Urothelium cell line (cell line): ENCODE measurements at places on chromosomes 16 and 17.
A peak's percentile ranks its signal among the peaks of the same experiment; 100 is the strongest.

DNA sequence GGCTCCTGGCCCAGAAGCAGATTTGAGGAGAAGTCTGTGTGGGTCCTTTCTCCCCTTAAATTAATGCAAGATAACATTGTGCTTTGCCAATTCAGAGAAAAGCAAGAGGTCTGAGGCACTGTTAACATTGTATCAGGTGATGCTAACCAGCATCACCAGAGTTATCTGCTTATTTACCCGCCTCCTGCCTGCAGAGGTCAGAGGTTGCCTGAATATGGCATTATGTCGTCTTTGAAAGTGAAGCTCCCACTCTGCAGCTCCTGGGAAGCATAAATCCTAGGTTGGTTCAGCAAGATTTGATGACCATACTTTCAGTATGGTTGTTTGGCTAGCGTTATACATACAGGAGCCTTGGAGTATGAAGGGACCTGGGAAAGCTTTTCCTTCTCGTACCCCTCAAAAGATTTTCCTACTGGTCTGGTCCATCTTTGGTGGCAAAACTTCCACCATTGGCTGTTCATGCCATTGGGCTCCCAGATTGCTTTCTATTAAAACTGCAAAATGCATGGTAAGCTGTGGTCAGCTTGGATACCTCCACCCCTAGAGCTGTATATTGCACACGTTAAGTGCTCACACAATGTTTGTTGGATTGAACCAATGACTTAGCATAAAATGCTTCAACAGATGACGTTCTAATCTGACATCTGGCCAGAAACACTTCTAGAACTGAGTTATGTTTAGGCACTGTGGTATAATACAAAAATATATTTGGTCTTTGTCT, 24.1 kb downstream of the CHD9 start:
- DNase-seq, result no peak

DNA sequence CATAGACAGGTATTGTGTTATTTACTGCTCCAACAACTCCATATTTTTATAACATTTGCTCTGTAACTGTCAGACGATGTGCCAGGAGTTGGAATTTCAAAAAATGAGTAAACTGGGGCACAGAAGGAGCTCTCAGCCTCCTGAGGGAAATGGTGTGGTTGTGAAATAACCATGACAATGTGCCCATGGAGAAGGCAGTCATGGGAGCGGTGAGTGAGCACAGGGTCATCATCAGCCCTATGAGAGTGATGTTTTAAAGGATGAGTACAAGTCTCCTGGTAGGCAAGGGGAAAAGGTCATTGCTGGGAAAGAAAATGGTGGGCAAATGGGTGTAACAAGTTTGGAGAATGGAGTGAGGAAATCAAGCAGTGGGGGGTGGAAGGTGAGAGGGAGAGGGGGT, 115.0 kb upstream of the SEC14L1 start:
- DNase-seq, result no peak

DNA sequence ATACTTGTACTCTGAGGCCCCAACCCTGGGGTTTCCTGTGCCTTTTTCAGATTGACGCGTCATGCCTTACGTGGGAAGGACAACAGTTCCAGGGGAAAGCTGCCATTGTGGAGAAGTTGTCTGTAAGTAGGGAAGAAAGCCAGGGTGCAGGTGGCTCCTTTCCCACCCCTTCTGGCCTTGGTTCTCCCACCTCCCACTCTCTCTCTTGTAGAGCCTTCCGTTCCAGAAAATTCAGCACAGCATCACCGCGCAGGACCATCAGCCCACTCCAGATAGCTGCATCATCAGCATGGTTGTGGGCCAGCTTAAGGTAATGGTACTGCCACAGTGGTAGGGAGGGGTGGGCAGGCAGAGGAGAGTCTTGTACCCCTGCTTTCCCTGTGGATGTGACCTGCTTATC, 4.6 kb upstream of the EDC4 start:
- no peak for DNase-seq

DNA sequence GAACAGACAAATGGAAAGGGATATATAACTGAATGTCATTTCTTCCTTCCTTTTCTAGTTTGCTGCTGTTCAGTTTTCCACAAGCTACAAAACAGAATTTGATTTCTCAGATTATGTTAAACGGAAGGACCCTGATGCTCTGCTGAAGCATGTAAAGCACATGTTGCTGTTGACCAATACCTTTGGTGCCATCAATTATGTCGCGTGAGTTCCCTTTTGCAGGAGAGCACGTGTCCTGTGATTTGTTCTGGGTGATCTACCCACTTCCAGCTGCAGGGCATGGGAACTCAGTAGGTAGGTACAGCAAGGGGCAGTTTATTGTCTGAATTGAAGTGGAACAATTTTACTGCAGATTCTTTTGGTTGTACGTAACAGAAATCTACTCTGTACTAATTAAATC, 8.8 kb downstream of the ITGAL start:
- no peak for DNase-seq

DNA sequence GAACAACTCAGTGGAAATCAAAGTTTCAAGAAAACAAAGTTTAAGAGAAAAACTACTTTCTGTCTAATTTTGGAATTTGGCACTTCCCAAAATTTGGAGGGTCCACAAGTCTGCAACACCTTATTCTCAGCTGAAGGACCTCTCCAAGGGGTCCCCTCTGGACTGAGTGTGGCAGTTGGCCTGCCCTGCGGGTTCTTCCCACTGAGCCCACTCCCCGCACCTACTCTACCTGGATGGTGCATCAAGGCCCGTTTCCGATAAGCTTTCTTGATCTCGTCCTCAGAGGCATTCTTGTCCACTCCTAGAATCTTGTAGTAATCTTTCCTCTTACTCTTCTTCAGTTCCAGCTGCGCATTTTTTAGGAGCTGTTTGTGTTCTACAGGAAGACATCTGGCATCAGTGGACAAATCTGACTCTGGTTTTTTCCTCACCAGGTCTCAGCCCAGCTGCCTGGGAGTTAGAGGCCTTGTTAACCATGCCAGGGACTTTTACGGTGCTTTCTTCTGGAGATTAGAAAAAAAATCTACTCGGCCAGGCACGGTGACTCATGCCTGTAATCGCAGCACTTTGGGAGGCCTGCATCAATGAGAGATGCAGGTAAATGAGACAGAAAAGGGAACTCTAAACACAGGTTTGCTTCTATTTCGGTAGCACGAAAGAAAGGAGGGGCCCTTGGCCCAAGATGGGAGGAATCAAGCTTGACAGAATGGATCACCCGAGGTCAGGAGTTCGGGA, 15.6 kb downstream of the CNP start:
- no peak for DNase-seq

GRCh38 chr17:82435103-82435502, 15.4 kb downstream of the CYBC1 start:
- no peak for DNase-seq

GRCh38 chr17:18121144-18121910, 12.8 kb downstream of the MYO15A start:
- no peak for DNase-seq

- DNase-seq, result no peak
These were observed 130.9 kb upstream of the FOXF1 start for GRCh38 chr16:86379505-86379846.

DNA sequence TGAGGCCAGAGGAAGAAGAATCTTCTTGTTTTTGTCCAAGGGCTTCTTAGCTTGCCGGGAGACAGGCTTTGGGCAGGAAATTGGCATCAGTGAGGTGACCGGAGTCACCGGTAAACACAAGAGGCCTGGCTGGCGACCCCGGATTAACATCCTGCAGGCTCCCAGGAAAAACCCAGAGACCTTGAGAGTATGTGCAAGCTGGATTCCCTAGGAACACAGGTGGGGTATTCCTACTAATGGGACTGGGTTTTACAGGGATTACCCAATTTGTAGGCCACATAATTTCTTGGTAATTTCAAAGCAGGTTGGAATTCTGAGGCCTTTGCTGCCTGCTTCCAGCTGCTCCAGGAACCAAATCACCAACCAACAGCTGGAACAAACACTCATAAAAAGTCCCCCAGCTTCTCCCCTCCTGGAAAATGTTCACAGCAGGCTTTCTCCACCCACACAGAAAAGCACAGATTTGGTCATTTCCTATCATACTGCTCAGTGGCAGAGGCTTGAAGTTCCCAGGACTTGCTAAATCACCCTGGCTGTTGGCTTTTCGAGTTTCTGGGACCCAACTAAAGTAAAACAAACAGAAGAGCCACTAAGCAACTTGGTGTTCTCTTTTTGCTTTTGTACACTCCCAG, 258.8 kb downstream of the IRF8 start:
- DNase-seq, result no peak

GRCh38 chr16:88530858-88531203, 39.4 kb upstream of the ZC3H18 start:
- DNase-seq, result no peak

GRCh38 chr16:31430380-31431052, 2.4 kb upstream of the COX6A2 start:
- no peak for DNase-seq

GRCh38 chr16:49545741-49546448, 172.3 kb downstream of the C16orf78 start:
- no peak for DNase-seq

GRCh38 chr17:77145612-77146245, 5.0 kb downstream of the SEC14L1 start:
- DNase-seq, result peak; percentile 53

DNA sequence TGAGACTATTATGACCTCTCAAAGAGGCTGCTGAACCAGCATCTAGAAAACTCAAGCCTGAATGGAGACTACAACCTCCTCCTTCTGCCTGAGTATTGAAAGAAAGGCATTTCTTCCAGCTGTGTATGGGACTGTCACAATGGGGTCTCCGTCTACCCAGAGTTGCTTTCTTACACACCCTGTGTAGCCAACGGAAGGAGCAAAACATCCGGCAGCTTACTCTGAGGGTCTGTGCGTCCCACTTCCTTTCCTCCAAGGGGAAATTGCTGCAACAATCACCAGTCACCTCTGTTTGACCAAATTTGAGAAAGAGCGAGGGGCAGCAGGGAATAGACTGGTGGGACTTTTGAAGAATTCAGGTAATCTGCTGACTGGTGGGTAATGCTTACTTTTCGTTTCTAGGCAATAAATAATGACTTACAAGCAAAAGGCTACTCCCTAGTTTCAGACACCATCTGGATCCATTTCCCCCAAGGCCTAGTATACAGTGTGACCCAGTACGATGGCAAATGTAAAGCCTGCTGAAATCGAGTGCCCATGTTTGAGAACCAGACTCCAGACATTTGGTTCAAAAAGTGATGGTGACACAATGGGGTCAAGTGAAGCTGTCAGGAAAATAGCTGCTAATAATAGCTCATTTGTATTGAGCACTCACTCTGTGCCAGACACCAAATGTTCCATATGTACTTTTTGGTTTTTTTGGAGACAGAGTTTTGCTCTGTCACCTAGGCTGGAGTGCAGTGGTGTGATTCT, 81.7 kb downstream of the YPEL2 start:
- DNase-seq, result no peak

DNA sequence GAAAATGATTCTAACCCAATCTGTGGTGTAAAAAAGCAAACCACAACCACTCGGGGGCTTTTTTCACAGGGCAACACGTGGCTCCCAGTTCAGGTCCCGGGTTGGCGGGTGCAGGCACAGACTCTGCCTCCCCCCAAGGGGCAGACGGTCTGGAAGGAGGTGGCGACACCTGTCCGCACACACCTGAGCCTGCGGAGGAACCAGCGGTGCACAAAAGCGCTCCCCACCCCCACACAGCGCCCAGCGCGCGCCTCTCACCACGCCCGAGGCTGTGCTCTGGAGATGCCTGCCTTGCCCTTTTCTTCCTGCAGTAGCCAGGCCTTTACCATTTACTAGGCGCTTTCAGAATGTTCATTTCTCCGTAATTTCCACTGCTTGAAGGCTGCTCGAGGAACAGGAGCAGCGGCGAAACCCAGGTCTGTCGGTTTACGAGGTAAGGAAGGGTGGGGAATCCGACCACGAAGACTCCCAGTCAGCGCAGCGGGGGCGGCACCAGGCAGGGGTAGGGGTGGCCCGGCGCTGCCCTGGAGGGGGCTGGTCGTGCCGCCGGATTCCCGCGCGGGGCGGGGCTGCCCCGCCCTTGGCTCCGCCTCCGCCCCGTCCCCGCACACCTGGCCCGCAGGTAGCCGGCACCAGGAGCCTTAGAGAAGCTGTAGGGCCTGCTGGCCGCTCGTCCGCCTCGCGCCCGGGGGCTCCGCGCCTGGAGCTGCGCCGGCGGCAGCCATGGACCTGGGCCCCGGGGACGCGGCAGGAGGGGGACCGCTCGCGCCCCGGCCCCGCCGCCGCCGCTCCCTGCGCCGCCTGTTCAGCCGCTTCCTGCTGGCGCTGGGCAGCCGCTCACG, at the start of gene USP43:
Gene USP43 (plus strand): TSS at position 608 of the 842 bp plus-strand sequence. CDS start 116 bp downstream, at position 724.
- DNase-seq, result peak; percentile 74

- DNase-seq, result no peak
These were observed 26.1 kb upstream of the MLKL start for GRCh38 chr16:74726716-74727115.

GRCh38 chr16:88130681-88131080, 179.4 kb downstream of the BANP start:
- no peak for DNase-seq
